RWPE2 (cell line): ENCODE measurements at places on chromosomes 4 and X.

DNA sequence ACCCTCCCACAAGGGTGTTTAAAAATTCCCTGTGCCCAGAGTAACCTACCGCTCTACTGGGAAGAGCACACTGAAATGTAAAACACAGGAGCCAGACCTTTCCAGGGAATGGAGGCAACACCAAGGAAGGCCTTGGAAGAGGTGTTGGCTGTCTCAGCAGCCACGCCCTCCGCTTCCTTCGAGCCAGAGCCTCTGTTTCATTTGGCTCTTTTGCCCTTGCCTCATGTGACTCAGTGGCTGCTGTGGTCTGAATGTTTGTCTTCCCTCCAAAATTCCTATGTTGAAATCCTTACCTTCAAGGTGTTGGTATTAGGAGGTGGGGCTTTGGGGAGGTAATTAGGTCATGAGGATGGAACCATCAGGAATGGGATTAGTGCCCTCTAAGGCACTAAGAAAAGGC is 11.3 kb downstream of the SCD5 start:
- DNase-seq, result no peak

DNA sequence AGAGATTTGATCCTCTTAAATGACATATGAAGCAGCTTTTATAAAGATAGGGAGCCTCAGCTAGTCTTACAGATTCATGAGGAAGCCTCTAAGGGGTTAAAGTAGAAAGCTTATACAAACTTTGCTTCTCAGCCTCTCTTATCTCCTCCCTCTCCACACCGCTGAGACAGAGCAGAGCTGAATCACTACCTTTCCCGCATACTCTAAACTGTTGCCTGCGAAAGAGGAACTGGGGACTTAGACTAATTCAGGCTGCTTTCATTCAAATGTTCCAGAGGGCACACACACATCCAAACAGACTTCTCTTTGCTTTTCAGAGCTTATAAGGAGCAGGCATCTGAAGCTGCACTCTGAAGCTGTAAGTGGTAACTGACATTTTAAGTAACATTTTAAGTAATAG is at the start of gene SERTM2:
Gene SERTM2 (plus strand): TSS at position 169 of the 400 bp plus-strand sequence. CDS start 7,213 bp downstream, outside the sequence.
- DNase-seq, result no peak

DNA sequence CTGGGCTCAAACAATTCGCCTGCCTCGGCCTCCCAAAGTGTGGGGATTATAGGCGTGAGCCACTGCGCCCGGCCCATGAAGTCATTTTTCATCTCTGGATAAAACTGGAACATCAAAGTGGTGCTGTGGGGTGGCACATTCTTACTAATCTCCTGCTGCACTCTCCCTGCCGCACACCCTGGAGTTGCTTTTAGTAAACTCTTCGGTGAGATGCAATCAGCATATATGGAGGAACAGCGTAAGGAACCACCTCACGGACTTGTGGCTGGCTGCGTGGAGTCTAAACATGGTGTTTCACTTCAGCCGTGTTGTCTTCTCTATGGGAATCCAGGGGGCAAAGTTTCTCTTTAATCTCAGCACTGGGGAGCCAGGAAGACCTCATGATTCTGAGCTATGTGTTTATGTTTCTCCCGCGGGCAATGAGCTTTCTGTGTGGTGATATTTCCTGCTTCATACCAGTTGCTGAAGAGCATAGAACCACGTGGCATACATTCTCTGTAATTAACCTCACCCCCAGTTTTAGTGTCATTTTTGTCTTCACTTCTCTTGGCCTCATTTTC is 2.1 kb upstream of the RHOH start:
- no peak for DNase-seq

DNA sequence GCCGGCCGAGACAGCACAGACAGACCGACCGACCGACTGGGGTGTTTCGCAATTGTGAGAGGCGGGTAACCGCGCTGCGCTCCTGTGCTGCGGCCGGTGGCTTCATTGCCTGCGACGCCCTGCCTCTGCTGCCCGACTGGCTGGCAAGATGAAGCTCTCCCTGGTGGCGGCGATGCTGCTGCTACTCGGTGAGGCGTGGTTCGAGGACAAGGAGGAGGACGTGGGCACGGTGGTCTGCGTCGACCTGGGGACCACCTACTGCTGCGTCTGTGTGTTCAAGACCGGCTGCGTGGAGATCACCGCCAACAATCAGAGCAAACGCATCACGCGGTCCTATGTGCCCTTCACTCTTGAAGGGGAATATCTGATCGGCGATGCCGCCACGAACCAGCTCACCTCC is 565.7 kb upstream of the SMIM31 start:
- DNase-seq, result no peak

GRCh38 chr4:153039542-153040185 is 103.5 kb downstream of the FHDC1 start:
- no peak for DNase-seq
